ENCODE measurements at places on chromosomes 16 and 17.

GRCh38 chr16:3731126-3731935 is 14.0 kb upstream of the TRAP1 start:
- DNase-seq = no peak

GRCh38 chr17:63275318-63275970 is 170.7 kb downstream of the CYB561 start:
- DNase-seq = peak; percentile 47

GRCh38 chr16:78434401-78434800 is 334.9 kb downstream of the WWOX start:
- DNase-seq = no peak

- DNase-seq = no peak
Measured at GRCh38 chr17:82094931-82095776, 2.9 kb downstream of the FASN start.

DNA sequence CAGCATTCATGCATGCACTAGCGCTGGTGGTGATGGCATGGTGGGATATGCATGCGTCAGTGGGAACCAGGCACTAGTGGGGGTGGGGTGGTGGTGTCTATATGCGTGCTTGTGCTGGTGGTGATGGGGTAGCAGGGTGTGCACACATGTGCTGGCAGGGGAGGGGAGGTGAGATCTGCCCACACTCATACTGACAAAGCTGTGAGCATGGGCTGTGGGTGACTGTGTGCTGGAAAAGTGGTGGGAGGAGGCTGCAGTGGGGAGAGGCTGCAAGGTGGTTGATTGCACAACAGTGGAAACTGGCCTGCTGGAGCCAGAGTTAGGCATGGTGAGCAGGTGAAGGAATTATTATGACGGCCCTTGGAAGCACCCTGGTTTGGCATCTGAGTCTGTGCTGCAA is 31.3 kb upstream of the TEKT1 start:
- DNase-seq = no peak

- DNase-seq = no peak
Measured at GRCh38 chr17:45342306-45342705, 25.5 kb upstream of the MAP3K14 start.

- DNase-seq = no peak
Measured at GRCh38 chr17:75824050-75824552, 20.1 kb downstream of the UNC13D start.

- DNase-seq = no peak
Measured at GRCh38 chr17:57447990-57448758, 191.9 kb downstream of the MSI2 start.

- DNase-seq = no peak
Measured at GRCh38 chr16:53817812-53818550, 114.0 kb downstream of the FTO start.

GRCh38 chr17:17536702-17537101 is 40.5 kb upstream of the RASD1 start:
- DNase-seq = no peak

DNA sequence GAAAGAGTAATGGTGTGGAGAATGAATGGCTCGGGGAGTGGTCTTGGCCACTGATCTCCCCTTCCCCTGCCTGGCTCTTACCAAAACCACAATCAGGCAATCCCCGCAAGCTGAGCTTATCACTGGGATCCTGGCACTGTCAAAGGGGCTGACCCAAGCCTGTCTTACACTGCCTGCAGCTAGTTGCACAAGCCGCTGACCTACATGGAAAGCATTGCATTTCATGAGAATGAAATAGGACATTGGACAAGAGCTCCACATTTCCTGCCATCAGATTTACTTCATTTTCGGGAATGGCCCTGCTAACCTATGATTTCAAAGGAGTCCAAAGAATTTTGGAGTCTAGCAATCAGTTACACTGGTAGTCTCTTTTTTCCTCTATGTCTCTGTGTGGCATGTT is 146.4 kb downstream of the PCTP start:
- no peak for DNase-seq

DNA sequence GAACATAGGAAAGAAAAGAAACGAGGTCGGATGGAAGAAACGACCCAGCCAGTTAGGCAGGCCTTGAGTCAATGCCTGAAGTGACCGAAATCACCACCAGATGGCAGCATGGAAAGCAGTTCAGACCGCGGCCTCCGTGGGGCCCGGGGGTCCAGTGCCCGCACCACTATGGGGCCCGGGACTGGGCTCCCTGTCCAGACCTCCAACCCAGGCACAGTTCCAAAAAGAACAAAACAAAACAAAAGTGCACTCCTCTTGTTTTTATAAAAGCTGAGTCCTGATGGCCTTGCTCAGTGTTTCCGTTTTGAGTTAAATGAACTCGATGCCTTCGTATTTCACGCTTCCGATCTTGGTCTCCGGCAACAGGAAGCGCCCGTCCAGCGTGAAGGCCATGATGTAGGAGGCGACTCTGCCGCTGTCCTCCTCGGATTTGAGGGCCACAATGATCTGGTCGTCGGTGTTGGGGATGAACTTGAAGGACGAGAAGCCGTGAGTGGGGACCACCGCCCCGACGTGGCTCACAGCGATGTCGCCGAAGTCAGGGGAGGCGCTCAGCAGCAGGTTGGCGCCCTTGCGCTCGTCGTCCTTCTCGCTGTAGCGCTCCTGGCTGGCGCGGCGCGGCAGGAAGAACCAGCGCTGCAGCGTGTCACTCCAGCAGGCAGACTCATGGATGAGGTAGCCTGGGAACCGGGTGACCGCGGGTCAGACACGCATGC is 13.7 kb upstream of the LGALS3BP start:
- DNase-seq = no peak

- DNase-seq = no peak
Measured at GRCh38 chr17:79836972-79837887, 2.0 kb downstream of the CBX4 start.

GRCh38 chr17:82392941-82393340 is 21.4 kb downstream of the UTS2R start:
- no peak for DNase-seq

DNA sequence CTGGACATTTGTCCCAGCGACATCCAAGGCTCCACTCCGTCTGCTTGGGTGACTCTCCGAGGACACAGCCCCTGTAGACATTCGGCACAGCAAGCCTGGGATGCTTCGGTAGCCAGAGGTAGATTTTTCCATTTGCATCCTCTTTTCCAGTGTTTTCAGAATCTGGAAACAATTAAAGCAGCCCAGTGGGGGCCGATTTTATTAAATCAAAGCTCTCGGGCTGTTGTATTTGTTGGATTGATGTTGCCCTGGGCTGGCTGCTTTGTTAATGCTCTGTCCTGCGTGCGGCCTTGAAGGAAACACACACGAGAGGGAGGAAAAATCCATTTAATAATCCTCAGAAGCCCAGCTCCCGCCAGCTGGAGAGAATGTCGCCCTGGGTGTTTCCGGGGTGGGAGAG is 158.1 kb upstream of the CIBAR2 start:
- no peak for DNase-seq

DNA sequence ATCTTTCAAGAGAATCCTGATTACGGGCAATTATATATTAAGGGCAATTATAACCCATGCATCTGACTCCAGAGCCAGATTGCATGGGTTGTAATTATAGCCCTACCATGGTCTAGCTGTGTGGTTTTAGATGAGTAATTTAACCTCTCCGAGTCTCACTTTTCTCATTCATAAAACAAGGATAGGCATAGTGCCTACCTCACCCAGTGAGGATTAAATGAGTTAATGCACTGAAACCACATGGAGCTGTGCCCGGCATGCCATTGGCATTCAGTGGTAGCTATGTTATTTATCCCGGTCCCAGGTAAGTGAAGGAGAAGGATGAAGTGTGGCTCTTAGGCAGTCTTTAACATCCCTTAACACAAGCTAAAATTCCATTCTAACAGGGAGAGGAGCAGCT is 6.3 kb downstream of the SNX20 start:
- no peak for DNase-seq

DNA sequence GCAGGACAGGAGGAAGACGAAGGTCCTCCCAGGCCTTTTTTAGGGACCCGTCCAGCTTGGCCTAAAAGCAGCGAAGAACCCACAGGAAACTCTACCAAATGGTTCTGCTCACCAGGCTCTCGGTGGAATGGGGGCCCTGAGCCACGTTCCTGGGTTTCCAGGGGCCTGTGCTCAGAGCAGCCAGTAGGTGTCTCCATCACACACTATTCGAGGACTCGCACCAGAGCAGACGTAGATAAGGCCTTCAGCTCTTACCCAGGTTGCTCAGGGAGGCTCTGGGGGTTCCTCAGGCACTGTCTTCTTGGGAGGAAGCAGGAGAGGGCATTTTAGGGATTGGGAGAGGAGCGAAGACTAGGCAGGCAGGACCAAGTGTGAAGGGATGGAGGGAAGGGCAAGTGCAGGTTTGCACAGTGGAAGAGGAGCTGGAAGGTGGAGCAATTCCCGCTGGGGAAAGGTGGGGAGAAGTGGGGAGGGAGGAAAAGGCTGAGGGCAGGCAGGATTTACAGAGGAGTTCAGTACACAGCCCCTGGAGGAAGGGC is 157.1 kb downstream of the RGS9 start:
- DNase-seq = no peak

GRCh38 chr16:79599256-79599836 is 1.2 kb downstream of the MAF start:
- DNase-seq = no peak

DNA sequence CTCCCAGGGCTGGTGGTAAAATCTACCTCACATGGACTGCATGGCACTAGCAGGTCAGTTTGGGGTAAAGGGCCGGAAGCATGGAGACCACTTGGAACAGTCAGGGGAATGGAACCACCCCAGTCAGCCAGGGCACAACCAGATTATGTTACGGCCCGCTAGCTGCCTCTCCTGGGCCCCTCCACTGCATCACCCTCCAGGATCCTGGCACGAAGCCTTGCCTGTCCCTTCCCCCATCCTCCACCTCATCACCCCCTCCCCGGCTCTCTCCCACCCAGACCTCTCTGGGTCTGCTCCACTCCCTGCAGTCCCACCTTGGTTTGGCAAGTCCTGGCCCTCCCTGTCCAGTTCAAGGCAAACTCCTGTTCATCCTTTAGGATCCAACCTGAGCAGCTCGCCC is 91.7 kb downstream of the CLEC16A start:
- no peak for DNase-seq

DNA sequence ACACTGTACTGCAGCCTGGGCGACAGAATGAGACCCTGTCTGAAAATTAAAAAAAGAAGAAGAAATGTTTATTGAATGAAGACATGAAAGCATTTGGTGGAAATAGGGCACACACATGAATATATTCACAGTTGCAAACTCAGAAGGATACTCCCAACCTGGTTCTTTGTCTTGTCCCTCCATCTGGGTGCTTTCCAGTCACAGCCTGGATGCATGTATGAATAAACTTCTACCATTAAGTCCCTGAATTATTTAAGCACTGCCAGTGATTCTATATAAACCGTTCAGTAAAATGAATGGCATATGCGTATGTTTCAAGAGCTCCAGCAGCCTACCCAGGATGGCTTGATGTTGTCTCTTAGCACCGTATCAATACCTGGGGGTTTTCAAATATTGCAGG is 591.1 kb downstream of the WWOX start:
- DNase-seq = no peak

DNA sequence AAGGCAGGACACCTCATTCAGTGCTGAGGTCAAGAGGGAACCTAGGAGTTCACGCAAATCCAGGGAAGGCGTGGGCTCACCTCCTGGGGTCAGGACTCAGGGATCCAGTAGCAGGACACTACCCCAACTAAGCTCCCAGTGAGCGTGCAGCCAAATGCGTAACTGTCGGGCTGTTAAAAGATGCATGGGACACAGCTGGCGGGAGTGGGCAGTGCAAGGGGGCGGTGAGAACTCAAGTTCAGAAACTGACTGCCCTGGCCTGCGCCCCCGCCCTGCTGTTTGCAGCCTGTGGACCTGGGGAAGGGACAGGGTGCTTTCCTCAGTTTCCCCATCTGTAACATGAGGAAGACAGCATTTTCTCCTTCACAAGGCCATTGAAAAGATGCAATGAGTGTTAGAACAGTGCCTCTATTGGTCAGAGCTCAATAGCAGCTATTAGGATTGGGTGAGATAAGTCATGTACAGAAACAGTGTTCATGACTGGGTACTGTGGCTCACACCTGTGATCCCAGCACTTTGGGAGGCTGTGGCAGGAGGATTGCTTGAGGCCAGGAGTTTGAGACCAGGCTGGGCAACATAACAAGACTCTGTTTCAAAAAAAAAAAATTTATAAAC is 20.2 kb downstream of the CDIPT start:
- DNase-seq = no peak

DNA sequence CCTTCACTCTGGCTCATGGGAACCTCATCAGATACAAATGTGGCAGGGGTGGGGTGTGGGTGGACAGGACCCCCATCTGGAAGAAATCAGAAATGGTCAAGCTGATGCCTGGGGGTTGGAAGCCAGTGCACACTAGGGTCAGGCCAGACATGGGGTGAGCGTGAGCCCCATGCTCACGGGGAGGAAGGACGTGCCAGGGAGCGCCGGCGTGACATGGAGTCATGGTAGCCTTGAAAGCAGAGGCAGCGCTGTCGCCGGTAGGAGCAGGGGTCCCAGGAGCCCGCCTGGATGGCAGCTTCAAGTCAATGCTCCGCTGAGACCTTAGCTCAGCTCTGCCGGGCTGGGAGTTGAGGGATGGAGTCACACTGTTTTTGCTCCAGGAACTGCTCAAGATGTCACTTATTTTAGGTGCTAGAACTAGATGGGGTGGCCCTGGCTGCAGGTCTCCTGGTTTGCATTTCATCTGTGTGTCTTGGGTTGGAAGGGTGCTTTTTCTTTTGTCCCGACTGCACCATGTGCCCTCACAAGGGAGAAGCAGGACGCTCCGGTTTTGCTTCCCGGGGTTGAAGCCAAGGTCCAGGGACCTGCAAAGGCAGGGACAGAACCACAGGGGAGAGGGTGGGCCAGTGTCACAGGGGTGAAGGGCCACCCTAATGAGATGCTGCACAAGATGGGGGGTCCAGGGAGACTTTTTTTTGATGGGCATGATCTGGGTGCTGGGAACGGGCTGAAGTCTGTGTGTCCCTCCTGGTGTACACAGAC is 51.4 kb downstream of the USP22 start:
- DNase-seq = no peak

DNA sequence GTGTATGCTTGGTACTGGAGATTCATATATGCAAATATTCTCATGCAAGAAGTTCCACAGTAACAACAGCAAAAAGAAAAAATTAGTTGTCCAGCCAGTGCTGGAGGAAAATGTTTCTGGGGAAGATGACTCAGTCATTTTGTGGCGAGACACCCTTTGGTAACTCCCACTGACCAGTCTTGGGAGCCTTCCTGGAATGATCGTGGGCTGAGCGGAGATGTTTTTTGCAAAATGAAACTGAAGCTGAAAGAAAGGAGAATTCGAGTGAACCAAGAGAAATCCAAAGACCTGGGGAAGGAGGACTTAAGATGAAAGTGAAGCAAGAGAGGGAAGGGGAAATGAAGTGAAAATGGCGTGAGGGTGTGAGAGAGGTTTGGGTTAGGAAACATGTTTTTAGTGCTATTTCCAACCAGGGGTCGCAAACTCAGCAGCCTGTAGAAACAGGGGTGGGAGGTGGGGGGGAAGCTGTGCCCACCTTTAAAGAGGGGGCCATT is 5.2 kb downstream of the ITPRIPL2 start:
- no peak for DNase-seq

- no peak for DNase-seq
Measured at GRCh38 chr17:42675348-42675964, 1.3 kb downstream of the PLEKHH3 start.
